T-helper 22 cell (primary cell): ENCODE measurements at places on chromosomes 2 and 18.
A peak's percentile ranks its signal among the peaks of the same experiment; 100 is the strongest.

GRCh38 chr2:230601510-230601909 lies 111.1 kb upstream of the CAB39 start:
- DNase-seq = no peak

DNA sequence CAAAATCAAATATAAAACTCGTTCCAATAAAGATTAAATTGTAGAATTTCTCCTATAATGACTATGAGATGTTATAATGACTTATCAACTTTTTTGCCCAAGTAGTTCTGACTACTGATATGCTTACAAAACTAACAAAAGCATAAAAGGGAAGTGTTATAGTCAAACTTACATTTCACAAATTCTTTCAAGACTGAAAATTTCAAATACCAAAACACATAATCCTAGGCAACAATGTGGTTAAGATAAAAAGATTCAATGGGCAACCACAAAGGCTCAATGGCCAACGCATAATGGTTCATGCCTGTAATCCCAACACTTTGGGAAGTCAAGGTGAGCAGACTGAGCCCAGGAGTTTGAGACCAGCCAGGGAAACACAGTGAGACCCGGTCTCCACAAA lies 135.7 kb downstream of the USP34 start:
- DNase-seq = no peak

DNA sequence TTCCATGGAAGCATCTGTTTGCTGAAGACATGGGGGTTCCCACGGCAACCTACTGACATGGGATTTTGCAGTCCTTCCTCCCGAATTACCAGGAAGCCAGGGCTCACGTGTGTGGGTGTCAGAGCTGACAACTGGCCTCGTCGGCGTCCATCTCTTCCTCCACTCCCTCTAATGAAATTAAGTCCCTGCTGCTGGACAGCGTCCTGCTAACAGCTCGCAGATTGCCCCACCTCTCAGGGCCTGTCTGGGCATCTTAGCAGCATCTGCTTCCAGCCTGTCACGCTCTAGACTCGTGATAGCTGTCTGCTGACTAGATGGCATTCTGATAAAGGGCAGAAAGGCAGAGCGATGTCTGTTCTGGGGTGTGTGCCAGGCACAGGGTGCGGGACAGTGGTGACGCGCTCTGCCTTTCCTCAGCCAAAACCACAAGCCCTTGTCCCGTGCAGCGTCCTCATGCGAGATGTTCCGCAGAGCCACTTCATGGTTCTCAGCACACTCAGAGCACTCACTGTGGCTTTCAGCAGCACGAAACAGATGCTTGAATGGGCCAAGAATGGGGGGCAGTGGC lies 161.1 kb downstream of the ARL4C start:
- peak; percentile 52 for DNase-seq

DNA sequence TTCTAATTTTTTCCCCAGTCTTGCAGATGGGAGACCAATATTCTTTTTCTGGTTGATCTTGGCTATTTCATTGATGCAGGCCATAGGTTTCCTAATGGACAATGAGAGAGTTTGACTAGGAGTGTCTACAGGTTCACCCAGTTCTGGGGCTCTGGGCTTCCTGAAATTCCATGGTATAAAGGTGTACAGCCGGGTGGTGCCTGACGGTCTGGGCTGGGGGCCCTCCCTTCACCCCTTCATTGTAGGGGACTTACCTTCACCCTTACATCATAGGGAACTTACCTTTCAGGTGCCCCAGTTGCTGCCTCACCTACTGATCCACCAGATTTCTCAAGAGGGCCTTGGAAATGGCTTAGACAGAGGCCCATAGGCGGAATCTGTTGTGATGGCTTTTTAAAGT lies 13.0 kb upstream of the LAPTM4A start:
- no peak for DNase-seq

GRCh38 chr18:44589693-44590355 lies 90.9 kb upstream of the SETBP1 start:
- no peak for DNase-seq

DNA sequence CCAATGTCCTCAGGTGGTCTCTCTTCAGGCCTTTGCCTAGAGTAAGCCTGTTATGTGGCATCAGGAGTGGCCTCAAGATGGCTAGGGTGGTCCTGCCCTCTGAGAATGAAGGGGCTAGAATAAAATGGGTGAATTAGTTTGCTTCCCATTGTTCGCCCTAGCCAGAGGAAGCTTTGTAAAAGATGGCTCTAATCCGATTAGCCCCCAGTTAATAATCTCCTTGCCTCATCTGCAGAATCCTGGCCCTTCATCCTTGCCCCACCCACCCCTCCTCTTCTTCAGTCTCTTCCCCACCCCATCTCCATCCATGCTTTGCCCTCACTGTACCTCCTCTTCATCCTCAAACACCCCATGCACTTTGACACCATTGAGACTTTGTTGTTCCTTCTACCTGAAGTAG lies 57.4 kb upstream of the LGALSL start:
- no peak for DNase-seq

DNA sequence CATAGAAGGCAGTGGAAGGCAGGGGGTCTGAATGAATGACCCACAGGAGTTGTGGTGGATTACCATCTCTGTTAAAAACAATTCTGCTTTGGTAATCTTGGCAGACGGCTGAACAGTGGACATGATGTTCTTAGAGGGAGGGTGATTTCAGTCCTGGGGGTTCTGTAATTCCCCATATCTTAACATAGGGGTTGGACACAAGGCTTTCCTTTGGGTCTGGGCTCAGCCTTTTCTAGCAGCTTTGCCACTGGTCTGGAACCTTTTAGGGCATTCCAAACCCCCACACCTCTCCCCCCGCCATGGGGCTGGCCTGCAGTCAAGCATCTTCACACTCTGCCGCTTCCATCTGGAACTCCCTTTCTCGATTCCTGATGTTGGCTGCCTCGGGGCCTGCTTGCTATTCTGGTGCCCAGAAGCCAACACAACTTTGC lies 50.3 kb downstream of the RPL37A start:
- no peak for DNase-seq

GRCh38 chr18:55443776-55444175 lies 144.2 kb downstream of the TCF4 start:
- no peak for DNase-seq

- no peak for DNase-seq
These were observed 58.1 kb downstream of the NDUFA10 start for GRCh38 chr2:239966853-239967552.

- DNase-seq = no peak
These were observed 375.1 kb upstream of the KCNH7 start for GRCh38 chr2:163213661-163214081.

DNA sequence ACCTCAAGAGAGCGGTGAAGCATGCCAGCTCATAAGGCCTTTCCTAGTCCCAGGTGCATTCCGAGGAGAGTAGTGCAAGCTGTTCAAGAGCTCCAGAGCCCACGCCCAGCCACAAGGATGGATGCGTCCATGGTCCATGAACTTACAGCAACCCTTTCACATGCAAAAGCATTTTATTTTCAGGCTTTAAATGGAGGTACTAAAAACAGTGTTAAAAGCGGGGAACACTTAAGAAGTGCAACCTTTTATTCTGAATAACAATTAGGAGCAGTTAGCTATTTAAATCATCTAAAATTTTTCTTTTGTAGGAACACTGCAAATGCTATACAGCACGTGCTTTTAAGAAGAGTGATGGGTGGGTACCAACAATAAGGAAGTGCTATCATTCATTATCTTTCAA lies 33.8 kb downstream of the POU3F3 start:
- no peak for DNase-seq
